Natural killer cell (primary cell): ENCODE measurements at places on chromosomes 6 and 20.

GRCh38 chr6:11770546-11771466 lies 7.8 kb downstream of the ADTRP start:
- H3K27me3 ChIP-seq, result no peaks in the 10 kb centered on the region
- peaks cover 14% of the 10 kb centered on the region for H3K4me1 ChIP-seq
- no peaks in the 10 kb centered on the region for H3K36me3 ChIP-seq
- no peak overlapping the region for H3K27ac ChIP-seq

DNA sequence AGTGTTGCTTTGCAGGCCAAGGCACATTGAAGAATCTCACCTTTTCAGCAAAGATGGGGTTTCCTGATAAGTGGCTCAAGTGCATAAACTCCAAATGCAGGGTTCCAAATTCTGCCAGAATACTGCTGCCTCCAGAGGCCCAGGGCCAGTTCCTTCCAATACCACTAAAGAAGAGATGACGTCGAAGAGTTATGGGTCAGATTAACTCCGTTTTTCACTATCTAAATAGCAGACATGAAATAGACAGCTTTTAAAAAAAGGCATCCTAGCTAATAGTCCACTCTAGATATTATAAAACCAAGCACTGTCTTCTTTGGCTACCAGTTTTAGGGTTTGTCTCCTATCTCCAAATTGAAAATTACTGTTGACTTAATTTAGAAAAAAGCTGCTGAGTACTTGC lies 126.3 kb upstream of the FAM184A start:
- H3K4me1 ChIP-seq, result no peaks in the 10 kb centered on the region
- no peak overlapping the region for H3K27ac ChIP-seq
- DNase-seq, result no peak
- H3K4me3 ChIP-seq, result no peak overlapping the region

- H3K4me1 ChIP-seq, result peaks cover 26% of the 10 kb centered on the region
- H3K4me3 ChIP-seq, result no peak overlapping the region
- no peaks in the 10 kb centered on the region for H3K27me3 ChIP-seq
- no peak for DNase-seq
- H3K27ac ChIP-seq, result no peak overlapping the region
- H3K36me3 ChIP-seq, result peaks cover 74% of the 10 kb centered on the region
Measured at GRCh38 chr6:170393807-170394399, 87.3 kb downstream of the FAM120B start.

GRCh38 chr6:12024699-12025434 lies 12.8 kb downstream of the HIVEP1 start:
- H3K4me3 ChIP-seq, result no peak overlapping the region
- H3K27me3 ChIP-seq, result no peaks in the 10 kb centered on the region
- no peak overlapping the region for H3K27ac ChIP-seq
- H3K4me1 ChIP-seq, result peaks cover 6% of the 10 kb centered on the region

DNA sequence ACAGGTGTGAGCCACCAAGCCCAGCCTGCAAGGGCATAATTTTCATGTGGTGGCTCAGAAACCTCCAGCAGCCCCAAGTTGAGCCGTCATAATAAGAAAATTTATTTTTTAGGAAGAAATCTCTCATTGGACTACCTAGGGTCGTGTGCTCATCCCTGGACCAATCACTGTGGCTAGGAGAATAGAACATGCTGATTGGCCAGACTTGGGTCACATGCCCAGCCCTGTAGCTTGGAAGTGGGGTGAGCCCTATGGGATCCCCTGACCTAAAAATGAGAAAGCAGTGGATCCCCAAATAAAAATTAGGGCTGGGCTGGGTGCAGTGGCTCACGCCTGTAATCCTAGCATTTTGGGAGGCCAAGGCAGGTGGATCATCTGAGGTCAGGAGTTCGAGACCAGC lies 155.3 kb downstream of the ZNF217 start:
- H3K27me3 ChIP-seq, result no peaks in the 10 kb centered on the region
- H3K4me1 ChIP-seq, result no peaks in the 10 kb centered on the region
- no peak for DNase-seq

GRCh38 chr6:6915813-6916547 lies 191.8 kb upstream of the RREB1 start:
- no peak overlapping the region for H3K27ac ChIP-seq
- H3K4me3 ChIP-seq, result no peak overlapping the region
- H3K36me3 ChIP-seq, result no peaks in the 10 kb centered on the region
- no peak for DNase-seq

DNA sequence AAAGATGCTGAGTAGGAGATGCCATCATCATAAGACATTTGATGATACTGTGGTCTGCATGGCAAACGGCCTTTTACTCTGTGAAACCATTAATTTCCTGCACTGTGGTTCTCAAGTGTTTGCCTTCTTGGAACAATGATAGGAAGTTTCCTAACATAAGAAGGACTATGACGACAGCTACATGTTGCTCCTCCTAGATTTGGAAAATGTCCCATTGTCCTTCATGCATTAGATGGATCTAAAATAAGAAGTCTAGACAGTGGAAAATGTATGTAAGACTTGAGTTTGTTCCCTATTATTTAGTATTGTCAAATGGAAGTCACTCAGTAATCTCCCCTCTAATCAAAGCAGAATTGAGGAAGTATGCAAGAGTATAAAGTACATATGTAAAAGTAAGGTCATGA lies 98.5 kb upstream of the TMEM170B start:
- no peak overlapping the region for H3K4me3 ChIP-seq
- no peak overlapping the region for H3K27ac ChIP-seq
- H3K27me3 ChIP-seq, result no peaks in the 10 kb centered on the region

DNA sequence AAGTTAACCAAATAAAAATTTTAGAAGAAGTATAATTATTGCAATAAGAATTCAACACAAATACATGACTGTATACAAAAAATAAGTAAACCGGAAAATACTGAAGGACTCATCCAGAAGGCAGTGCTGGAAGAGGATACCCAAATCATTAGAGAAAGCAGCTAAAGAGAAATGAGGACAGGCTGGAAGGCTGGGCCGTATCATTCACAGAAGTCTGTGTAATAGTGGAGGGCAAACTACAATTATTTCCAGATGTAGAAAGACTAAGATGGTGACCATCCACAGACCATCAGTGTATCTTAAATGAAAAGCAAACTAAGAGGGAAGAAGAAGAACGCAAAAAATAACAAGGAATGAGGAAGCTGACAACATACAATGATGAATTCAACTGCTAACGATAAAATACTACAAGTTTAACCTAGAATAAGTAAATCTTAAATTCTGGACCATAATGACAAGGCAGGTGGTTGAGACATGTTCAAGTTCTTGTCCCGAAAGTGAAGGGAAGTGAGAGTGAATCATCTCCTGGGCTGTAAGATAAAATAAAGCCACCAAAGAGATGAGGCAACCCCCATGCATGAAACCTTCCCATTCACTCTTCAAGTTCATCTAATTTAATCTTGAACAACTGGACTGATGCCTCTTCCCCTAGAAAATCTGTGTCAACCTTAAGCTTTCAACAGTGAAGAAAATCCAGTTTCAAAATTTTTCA lies 71.5 kb downstream of the SLC23A2 start:
- H3K36me3 ChIP-seq, result peaks cover 10% of the 10 kb centered on the region
- H3K27me3 ChIP-seq, result no peaks in the 10 kb centered on the region
- H3K27ac ChIP-seq, result no peak overlapping the region
- DNase-seq, result no peak

- no peak overlapping the region for H3K4me3 ChIP-seq
- DNase-seq, result no peak
- no peaks in the 10 kb centered on the region for H3K4me1 ChIP-seq
- no peaks in the 10 kb centered on the region for H3K27me3 ChIP-seq
- H3K27ac ChIP-seq, result no peak overlapping the region
Measured at GRCh38 chr20:10649080-10649796, 24.6 kb downstream of the JAG1 start.

- H3K27me3 ChIP-seq, result no peaks in the 10 kb centered on the region
- peaks cover 68% of the 10 kb centered on the region for H3K4me1 ChIP-seq
- H3K36me3 ChIP-seq, result no peaks in the 10 kb centered on the region
- H3K27ac ChIP-seq, result no peak overlapping the region
- no peak for DNase-seq
Measured at GRCh38 chr20:57428324-57429158, 37.3 kb downstream of the RBM38 start.
